ENCODE measurements at places on chromosomes 12 and 14.

DNA sequence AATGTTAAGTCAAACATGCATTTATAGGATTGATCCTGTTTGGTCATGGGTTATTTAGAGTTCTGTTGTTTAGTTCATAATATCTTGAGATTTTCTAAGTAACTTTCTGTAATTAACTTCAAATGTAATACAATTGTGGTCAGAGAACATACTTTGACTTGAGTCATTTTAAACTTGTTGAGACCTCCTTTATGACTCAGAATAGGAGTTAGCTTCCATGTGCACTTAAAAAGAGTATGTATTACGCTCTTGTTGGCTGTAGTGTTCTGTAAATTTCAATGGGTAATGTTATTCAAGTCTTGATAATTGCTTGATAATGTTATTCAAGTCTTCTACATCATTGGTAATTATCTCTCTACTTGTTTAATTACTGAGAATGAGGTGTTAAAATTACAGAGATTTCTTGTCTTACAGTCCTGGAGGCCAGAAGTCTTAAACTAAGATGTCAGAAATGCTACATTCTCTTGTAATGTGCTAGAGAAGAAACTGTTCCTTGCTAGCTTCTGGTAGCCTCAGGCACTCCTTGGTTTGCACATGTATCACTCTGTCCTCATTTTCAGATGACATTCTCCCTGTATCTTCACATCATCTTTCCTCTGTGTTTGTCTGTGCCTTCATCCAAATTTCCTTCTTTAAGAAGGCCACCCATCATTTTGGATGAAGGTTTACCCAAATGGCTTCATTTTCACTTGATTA, 197.3 kb downstream of the TMTC3 start:
- DNase-seq: no peak

DNA sequence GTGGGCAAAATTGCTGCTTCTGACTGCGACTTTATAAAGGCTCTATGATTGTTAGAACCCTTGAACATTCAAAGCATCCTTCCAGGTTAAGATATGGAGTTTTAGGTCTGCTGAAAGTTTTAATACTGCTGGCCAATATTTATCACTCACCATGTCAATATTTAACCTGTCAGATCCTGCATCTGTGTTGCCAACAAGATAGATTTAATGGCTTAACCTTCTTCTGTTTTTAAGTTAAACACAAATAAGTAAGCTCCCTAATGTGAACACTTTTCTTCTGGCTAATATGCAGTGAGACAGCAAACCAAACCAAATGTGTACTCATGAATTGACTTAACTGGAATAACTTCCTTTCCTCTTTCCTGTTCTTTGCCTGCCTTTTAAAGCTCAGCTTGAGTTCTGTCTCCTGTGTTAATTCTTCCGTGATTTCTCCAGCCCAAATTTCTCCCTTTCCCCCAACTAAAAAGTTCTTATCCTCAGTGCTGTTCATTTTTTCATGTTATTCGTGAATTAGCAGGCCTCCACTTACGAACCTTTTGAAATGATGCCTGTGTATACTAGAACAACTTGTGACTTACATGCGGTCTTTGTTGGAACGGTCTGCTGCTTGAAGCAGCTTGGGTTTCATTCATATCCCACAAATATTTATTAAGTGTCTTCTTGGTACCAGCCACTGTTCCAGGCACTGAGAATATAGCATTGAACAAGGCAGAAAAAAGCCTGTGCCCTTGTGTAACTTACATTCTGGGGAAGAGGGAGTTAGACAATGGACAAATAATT, 9.1 kb downstream of the FBXW8 start:
- DNase-seq: no peak

DNA sequence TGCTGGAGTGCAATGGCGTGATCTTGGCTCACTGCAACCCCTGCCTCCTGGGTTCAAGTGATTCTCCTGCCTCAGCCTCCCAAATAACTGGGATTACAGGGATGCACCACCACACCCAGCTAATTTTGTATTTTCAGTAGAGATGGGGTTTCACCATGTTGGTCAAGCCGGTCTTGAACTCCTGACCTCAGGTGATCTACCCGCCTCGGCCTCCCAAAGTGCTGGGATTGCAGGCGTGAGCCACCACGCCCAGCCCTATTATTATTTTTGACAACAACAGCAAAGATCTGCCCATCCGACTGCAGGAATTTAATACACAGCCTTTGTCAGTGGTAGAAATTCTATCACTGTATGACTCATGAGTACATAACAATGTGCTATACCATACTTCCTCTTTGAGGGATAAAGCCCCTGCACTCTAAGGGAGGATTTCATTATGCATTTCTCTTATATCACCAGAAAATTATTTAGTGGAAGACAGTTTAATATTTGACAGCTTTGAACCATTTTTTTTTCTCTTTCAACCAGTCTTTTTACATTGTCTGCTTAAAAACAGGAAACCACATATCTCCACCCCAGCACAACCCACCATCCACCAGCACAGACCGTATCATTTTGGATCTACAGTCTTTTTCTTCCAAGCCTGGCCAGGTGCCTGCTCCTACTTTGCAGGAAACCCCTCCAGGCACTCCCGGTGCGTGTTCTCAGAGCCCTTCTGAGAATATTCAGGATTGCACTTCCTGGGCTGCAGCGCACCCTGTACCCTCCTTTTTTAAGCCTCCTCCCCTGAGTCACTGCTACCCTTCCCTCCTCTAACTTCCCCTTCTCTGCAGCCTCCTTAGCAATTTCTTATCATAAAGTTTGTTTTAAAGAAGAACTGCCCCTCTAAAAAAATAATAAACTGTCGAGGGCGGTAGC, 594 bp downstream of the ARHGDIB start:
- no peak for DNase-seq

GRCh38 chr14:93426750-93427149, 4.0 kb upstream of the UNC79 start:
- DNase-seq: no peak

GRCh38 chr14:70785556-70785955, 23.8 kb downstream of the MAP3K9 start:
- no peak for DNase-seq

GRCh38 chr14:93042968-93043940, 72.5 kb downstream of the ITPK1 start:
- DNase-seq: no peak

DNA sequence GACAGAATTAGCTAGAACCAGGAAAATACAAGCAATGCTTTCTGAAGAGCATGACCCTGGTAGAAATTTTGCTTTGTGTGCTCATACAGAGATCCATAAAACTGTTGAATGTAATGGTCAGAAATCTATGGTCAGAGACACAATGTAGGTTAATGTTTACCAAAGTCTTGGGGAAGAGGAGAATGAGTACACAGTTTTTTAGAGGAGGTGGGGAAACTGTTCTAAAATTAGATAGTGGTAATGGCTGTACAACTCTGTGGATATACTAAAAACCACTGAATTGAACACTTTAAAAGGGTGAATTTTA, 109.5 kb upstream of the ARHGAP5 start:
- no peak for DNase-seq

DNA sequence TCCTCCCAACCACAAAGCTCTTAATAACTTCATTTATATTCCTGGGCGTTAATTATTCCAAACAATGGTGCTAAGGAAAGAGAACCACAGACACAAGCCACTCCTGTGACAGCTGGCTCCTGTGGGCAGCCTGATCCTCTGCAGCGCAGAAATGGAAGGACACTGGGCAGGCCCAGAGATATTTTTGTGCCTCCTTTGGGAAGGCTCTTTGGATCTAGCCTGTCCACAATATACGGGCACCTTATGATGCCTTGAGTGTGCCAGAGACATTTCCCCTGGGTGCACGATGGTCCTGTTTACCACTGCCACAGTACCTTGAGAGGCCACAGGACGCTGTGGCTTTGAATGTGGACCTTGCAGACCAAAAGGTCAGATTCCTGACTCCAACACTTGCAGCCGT, 2.1 kb downstream of the ASB2 start:
- DNase-seq: no peak

DNA sequence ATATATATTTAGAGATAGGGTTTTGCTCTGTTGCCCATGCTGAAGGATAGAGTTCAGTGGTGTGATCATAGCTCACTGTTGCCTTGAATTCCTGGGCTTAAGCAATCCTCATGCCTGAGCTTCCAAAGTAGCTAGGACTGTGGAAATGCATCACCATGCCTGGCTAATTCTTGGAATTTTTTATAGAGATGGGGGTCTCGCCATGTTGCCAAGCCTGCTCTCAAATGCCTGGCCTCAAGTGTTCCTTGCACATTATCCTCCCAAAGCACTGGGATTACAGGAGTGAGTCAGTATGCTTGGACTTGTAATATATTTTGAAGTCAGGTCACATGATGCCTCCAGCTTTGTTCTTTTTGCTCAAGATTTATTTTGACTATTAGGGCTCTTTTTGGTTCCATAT, 178.0 kb downstream of the RPAP3 start:
- no peak for DNase-seq

- DNase-seq: no peak
Observed at GRCh38 chr14:35696119-35696518, 113.0 kb downstream of the RALGAPA1 start.

GRCh38 chr12:131555197-131555846, 155.6 kb upstream of the SFSWAP start:
- no peak for DNase-seq

DNA sequence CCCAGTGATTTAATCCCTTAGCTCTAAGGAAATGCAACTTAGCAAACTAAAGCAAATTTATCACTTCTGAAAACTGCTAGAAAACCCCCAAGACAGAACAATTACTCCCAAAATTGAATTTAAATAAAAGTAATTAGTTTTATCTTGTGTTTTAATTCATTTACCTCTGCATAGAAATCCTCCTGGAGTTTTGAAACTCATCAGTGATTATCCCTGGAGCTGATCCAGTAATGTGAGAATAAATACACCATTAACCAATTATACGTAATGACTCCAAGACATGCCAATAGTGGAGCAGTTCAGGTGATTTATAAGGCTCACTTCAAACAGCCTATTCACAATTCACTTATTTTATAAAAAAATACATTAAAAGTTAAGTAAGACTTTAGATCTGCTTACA, 855.3 kb upstream of the FLRT2 start:
- no peak for DNase-seq

DNA sequence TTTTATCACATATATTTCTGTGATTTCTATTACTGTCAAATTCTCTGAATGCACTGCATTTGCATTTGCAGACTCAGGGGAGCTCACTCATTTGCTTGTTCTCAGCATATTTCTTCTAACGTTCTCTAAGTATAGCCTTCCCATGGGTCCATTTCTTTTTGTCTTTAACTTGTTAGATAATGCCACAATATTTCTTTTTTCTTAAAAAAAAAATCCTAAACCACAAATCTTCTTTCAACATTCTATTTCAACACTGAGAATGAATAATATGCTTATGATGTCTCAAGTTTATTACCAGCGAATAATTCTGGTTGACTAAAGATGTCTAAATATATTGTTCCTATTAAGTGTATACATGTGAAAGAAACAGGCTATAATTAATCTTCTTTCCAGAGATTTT, 200.2 kb downstream of the ANO6 start:
- no peak for DNase-seq

DNA sequence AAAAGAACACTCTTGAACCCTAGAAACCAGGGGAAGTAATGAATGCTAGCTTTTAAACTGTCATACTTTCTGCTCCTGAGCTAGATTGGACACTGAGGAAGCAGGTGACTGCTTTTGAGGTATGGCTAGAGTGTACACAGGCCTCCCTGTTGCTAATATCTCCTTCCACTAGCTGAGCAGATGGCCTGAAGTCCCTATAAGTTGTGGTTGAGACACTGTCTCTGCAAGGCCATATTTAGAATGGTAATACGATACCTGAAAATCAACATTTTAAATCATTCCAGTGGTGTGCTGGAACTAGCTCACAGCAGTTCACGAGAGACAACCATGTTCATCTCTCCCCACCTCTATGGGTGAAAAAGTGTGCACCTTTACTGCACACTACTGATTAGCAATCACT, 46.4 kb upstream of the BMP4 start:
- no peak for DNase-seq

- DNase-seq: no peak
Observed at GRCh38 chr12:108169708-108170107, 40.6 kb downstream of the WSCD2 start.

GRCh38 chr12:132965796-132966195, 9.7 kb upstream of the ZNF605 start:
- no peak for DNase-seq

GRCh38 chr14:96876747-96877146, 79.6 kb downstream of the VRK1 start:
- DNase-seq: no peak

DNA sequence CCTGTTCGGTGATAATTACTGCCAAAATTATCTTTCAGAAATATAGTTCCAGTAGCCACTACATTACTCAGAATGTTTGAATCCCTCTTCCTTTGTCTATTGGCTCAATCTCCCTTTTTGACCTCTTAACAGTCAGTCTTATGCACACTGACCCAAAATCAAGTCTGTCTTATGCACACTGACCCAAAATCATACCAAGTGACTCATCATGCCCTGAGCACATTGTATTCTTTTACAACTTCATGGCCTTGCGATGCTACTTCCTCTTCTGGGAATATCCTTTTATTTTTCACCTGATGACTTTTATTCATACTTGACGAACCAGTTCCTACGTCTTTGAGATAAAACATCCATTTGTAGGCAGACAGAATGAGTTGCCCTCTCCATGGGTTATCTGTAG, 182.3 kb downstream of the NPAS3 start:
- no peak for DNase-seq

GRCh38 chr12:108320507-108321293, 18.4 kb downstream of the CMKLR1 start:
- no peak for DNase-seq

All from stimulated activated CD8-positive, alpha-beta memory T cell treated with anti-CD3 and anti-CD28 coated beads, Interleukin-7, amount 100 ng/mL, for 1 hour (primary cell).